ENCODE measurements at places on chromosomes 5 and 9.

DNA sequence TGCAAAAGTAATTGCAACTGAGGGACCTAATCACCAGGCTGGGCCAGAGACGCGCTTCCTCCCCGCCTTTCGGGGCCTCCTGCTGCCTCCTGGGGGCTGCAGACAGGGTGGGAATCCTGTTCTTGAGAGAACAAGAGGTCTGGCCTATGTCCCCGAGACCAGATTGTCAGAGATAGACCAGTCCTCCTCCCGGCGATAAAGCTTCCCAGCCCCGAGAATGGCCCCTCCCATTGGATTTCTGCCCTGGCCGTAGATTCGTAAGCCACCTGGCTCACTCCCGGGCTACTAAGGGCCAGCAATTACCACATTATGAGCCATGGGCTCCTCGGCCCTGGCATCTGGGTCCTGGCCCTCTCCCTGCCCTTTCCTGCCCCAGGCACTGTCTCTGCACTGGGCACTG, 70.4 kb downstream of the HRH2 start:
- DNase-seq: no peak

- DNase-seq: no peak
Observed at GRCh38 chr5:136166909-136167308, 26.1 kb downstream of the SMIM32 start.

GRCh38 chr9:36788534-36788933, 215.8 kb downstream of the MELK start:
- DNase-seq: no peak

GRCh38 chr5:171299228-171299627, 9.8 kb upstream of the TLX3 start:
- DNase-seq: no peak

- DNase-seq: no peak
Observed at GRCh38 chr5:127757576-127757975, 54.4 kb downstream of the CCDC192 start.

DNA sequence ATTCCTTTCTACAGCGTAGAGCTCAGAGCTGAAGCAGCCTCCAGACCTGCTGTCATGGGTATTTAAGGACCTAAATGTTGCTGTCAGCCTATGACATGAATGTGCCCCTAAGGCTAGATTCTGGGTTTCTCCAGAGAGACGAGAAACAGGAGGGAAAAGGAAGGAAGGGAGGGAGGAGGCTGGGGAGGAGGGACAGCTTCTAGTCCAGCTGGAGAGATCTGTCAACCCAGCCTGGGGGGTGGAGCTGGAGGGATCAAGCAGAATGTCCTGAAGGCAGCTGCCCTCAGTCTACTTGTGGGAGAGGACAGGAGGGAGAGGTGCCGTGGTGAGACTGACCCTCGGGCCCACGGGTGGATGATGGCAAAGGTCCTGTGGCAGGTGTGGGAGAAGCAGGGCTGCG, 1.1 kb upstream of the DBH start:
- DNase-seq: no peak

GRCh38 chr5:115767424-115767823, 49.0 kb downstream of the CDO1 start:
- DNase-seq: no peak

DNA sequence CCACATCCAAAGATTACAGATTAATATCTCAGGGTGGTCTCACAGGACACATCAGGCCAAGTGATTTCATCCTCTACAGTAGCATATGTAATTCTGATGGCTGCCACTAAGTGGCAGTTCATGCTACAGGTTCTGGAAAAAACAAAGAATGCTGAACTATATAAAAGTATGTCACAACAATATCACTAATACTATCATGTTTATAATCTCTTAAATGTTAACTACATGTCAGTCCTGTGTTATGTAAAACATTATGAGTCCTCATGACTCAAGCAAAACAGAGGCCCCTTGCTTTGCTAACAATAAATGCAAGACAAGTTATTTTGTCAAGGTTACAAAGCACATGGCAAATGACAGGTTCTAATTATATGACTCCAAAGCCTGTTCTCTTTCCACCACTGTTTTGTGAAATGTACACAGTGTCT, 233.2 kb downstream of the FBXL17 start:
- no peak for DNase-seq

All from NCI-H2107 (cell line).